ENCODE measurements at places on chromosomes 5 and 9.

DNA sequence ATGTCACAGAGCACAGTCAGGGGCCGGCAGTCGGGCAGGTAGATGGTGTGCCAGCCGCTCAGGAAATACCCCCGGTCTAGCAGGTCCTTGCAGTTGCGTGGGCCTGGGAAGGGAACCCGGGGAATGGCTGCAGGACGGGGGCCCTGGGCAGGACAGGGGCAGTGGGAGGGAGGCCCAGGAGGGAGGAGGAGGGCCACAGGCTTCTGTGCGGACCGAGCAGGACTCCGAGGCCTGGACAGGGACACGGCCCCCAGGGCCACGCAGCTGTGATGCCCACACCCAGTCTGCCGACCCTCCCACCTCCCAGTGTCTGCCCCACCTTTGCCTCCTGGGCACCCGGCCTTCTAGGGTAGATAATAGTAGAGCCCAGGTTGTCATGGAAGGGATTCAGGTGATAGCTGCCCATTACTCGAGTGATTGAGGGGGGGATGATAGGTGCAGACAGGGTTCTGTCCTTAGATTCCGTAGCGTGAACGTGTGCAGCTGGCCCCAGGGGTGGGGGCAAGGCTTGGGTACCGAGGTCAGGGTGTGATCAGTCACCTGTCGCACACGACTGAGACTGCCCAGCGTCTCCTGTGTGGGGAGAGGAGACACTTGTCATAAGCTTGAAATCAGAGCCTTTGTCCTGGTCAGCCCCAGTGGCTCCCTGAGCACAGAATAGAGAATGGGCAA, 4.5 kb downstream of the FCN1 start:
- no peak for DNase-seq

DNA sequence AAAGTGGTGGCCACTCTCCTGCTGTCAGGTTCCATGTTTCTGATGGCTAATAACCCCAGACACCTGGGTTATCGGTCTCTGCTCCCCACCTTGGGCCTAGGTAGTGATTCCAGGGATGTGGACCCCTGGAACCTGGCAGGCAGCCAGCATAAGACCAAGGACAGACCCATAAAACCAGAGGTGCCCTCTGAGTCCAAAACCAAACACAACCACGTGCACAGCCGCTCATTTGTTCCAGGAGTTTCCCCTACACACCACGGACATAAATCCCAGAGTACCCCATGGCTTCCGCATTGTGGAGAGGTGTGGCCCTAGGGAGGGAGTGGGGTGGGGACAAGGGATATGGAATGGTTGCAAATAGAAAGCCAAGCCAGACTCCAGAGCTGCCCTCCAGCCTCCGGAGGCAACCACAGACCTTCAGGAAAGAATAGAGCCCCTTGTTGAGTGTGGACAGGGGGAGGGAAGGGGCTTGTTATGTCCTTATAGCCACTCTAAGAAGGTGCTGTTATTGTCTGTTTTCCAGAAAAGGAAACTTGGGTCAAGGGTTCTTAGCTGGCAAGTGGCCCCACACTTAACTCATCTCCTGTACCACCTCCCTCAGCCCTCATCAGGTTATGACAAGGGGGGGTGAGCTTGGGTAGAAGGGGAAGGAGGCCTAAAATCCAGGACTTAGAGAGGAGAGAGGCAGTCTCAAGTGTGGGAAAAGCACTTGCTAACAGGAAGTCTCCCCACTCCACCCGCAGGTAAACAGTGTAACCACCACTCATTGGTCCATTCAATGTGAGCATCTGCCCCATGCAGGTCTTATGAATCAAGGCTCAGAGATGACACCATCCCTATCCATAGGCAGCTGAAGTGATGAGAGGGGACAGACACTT, 23.6 kb upstream of the CYSTM1 start:
- DNase-seq = no peak

DNA sequence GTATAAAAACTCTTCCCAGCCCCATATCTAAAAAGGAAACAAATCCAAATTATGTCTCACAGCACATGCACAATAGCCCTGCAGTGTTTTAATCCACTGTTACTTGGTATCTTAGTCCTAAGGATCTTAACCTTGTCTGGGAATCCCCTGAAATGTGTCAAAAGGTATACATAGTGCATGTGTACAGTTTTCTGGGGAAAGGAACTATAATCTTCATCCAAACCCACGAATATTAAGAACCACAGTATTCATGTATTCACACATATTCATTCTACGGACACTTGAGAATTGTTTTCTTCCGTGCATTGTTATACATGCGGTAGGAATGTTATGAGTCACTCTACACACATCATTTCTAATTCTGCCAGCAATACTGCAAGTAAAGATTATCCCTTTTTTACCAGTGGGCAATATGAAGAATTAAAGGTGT, 47.8 kb upstream of the SNX2 start:
- peak; percentile 12 for DNase-seq

GRCh38 chr9:128792134-128792533, 5.1 kb downstream of the TBC1D13 start:
- no peak for DNase-seq

DNA sequence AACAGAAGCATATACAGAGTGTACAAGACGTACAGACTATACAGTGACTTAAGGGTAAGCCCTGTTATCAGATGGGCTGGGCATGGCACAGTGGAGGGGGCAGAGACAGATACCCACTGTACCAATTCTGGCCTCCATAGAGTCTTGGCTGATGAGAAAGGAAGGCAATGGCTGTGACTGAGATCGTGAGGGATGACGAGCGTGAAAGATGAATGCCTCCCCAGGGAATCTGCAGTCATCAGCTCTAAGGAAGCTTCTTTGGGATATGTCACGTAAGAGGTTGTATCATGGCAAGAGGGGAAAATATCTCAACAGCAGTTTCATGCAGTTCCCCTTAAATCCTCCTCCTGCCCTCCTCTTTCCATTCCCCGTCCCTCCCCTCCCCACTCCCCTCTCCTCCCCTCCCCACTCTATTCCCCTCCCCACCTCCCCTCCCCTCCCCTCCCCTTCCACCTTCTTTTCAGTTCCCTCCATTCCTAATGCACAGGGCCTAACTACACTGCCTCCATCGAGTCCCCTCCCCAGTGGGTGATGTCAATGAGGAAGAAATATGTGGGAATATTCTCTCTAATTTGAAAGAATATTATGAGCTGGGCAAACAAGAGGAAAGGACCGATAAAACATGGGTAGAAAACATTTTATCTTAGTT, 226.4 kb upstream of the DAP start:
- DNase-seq = no peak

DNA sequence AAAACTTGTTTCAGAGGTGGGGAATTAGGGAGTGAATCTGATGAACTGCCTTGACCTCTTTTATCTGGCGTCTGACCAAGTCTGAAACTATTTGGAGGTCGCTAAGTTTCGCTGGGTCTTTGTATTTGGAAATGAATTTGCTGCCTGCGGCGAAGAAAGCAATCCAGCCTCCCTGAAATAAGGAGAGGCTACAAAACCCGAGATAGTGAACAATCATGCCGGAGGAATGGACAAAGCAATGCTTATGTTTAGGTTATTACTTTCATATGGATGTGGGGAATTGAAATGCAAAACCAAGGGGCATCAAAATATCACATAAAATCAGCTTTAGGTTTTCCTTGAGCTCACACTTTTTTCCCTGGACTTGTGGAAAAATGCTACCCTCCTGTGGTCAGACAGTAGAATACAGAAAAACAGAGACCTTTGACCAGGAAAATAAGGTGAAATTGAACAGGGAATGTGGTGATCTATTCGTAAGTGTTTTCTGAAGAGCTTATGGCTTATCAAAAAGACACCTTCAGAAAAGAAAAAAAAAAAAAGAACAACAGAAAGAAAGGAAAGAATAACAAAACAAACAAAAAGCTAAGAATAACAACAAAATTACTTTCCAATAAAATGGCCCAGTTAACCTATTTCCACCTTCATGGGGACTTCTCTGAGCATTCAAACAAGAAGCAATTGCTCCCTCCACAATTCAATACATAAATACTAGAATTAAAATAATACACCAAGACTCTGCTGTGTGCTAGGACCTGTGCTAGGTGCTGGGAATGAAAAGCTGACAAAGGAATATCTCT, 68.6 kb upstream of the DPYSL3 start:
- DNase-seq = no peak

- DNase-seq = no peak
Observed at GRCh38 chr5:20359377-20359776, 371.4 kb upstream of the CDH18 start.

- no peak for DNase-seq
Observed at GRCh38 chr5:95881833-95882232, 59.3 kb upstream of the GLRX start.

DNA sequence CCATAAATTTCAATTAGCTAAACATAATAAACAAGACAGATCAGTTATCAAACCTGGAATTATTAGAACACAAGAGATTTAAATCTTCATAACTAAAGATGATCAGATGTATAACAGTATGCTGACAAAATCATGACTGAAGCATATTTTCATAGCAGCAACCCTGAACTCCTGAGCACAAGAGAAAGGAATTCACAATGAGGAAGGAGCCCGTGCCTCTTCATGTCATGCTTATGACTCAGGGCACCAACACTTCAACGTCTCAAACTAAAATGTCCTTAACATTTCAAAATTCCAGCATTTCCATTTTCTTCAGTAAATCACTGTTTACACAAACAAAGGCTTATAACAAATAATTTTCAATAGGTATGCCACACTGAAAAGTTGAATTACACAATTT, 6.7 kb downstream of the AP3B1 start:
- no peak for DNase-seq

- peak; percentile 60 for DNase-seq
Observed at GRCh38 chr9:21965401-21965951, 28.7 kb downstream of the CDKN2A start.

DNA sequence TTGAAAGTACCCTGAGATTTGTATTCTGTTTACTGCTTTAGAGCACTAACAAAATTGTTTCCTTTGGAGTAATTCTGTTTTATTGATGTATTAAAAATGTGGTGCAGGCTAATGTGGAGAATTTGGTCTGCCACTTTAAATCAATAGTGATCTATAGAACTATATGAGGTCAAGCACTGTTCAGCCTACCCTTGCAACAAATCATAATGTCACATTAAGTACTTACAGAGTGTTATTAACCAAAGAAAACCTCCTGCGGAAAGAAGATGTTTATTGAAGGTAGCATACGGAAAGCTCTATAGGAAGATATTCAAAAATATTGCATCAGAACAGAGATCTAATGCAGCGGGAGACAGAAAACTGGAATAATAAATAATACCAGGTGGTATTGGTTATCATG, 865.0 kb upstream of the TYRP1 start:
- DNase-seq = no peak

DNA sequence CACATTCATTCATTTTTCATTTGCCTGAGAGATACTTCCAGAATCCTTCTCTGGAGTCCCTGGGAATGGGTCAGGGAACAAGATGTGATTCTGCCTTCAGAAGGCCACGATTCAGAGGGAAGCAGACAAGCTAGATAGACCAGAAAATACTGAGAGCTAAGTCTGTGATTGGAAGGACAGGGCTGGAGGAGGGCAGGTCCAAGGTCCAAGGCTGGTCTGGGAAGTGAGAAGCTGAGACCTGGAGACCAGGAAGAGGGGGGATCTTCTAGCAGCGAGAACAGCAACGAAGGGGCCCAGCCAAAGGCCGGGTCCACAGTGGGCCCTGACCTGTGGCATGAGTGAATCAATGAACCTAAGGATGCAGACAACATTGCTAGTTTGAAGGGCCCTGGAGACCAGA, 4.1 kb upstream of the IER5L start:
- no peak for DNase-seq

GRCh38 chr9:101376111-101376848, 8.5 kb downstream of the BAAT start:
- no peak for DNase-seq

DNA sequence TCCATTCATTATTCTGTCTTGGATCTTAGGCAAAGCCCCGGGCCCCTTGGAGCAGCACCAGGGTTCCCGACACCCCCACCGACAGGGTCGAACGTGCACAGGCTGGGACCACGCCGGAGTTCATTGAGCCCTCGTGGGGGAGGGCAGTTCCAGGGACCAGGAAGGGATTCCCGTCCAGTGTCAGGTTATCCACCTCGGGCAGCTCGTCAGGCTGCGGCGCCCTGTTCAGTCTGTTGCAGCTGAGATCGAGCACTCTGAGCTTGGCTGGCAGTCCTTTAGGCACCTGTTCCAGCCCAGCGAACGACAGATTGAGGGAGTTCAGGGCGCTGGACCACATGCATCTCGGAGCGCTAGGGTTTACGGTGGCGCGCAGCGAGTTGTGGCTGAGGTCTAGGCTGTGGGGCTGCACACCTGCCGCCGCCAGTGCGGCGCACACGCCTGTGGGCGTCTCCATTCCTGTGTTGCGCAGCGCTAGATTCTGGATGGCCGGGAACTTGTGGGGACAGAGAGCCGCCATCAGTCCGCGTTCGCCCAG, 1.1 kb downstream of the CD14 start:
- DNase-seq = peak; percentile 14

DNA sequence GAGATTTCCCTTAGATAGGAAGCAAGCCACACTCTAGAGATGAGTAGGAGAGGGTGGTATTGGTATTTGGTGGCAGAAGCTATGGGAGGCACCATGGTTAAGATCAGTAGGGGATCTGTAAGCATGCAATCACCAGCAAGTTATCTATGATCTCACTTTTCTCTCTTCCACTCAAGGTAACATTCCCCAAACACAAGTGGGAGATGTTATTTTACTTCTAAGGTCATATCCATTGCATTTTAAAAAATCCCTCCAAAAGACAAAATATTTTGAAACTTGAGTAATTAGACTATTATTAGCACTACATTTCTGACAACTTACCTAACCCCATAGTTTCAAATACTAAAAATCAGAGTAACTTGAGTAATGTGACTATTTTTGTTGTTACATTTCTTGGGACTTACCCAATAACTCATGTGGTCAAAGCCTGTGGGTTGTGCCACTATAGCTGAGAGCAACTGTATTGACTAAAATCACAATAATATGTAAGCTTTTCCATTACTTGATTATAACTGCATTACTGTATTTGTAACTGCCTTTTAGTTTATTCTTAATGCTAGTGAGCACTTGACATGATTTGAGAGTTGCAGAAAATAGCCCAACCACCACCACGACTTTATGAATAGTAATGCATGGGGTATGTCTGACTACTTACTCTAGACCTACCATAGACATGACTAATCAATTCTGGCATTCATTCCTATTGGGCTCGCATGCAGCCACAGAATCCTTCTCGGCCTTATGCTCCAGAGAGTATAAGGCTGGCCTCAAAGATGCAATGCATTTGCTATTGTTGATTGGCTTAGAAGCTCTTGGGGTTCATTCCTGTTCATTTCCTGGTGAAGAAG, 264.7 kb downstream of the TRIM32 start:
- DNase-seq = peak; percentile 37

DNA sequence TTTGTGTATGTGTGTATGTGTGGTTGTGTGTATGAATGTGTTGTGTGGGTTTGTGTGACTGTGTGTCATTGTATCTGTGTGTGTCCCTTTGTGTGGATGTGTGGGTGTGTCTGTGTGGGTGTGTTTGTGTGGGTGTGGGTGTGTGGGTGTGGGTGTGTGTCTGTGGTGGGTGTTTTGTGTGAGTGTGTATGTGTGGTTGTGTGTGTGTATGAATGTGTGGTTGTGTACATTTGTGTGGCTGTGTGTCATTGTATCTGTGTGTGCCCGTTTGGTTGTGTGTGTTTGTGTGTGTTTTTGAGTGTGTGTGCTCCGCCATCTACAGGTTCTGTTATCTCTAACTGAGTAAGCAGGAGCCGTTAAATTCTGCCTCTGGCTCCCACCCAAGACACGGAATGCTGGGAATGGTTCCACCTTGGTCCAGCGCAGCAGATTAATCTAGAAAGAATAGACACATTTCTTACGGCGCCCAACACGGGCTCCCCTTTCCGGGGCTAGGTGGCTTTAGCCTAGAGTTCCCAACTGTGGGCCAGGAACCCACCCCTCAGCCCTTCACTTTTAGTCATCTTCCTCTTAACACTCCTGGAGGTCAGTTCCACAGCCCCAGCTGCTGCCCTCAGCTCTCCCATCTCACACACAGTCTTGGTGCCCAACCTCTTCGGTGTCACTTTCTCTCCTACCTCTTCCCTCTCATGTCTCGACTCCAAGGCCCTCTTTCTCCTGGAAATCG, 197.1 kb downstream of the TTLL11 start:
- no peak for DNase-seq
